ENCODE measurements at places on chromosomes 5 and 9. TPM values are rescaled to one million over a fixed set of nuclear protein-coding genes. Genes with fewer than 3 reads are reported as not detected.

CDH9 gene
- not detected for total RNA-seq

ALDOB gene
- total RNA-seq: not detected

SMIM32 gene
- not detected for total RNA-seq

IL13 gene
- not detected for total RNA-seq

AQP7 gene
- not detected for total RNA-seq

LHX2 gene
- total RNA-seq: not detected

PCDHB3 gene
- total RNA-seq: 0.21 TPM

CCDC192 gene
- not detected for total RNA-seq

CYSRT1 gene
- total RNA-seq: 0.21 TPM

SPATA31E1 gene
- total RNA-seq: not detected

QRFP gene
- total RNA-seq: not detected

LRRC19 gene
- total RNA-seq: not detected

PNPLA7 gene
- total RNA-seq: 0.37 TPM

SHISAL2B gene
- total RNA-seq: not detected

IRX2 gene
- 5.8 TPM for total RNA-seq

PCDHB4 gene
- 0.43 TPM for total RNA-seq

ZNF608 gene
- total RNA-seq: 10.9 TPM

HMMR gene
- 47.6 TPM for total RNA-seq

MYOT gene
- total RNA-seq: 0.08 TPM

EQTN gene
- total RNA-seq: not detected

DBN1 gene
- 49.0 TPM for total RNA-seq

VCAN gene
- 90.3 TPM for total RNA-seq

TMEFF1 gene
- total RNA-seq: 4.3 TPM

C5orf52 gene
- total RNA-seq: not detected

AGXT2 gene
- not detected for total RNA-seq

CA9 gene
- 0.29 TPM for total RNA-seq

PRDM9 gene
- total RNA-seq: not detected

BTNL3 gene
- total RNA-seq: not detected

PCDHA8 gene
- 0.03 TPM for total RNA-seq

PCDHA3 gene
- total RNA-seq: 0.27 TPM

MARCHF6 gene
- total RNA-seq: 73.0 TPM

MAP3K1 gene
- 57.1 TPM for total RNA-seq

SH3GL2 gene
- not detected for total RNA-seq

CD74 gene
- total RNA-seq: 46.8 TPM

SPINK4 gene
- not detected for total RNA-seq

SNCB gene
- 0.26 TPM for total RNA-seq

SLC31A2 gene
- 12.1 TPM for total RNA-seq

LEAP2 gene
- 1.1 TPM for total RNA-seq

CSF2 gene
- not detected for total RNA-seq

EDIL3 gene
- total RNA-seq: 8.5 TPM

SLC9A3 gene
- total RNA-seq: 2.9 TPM

REEP5 gene
- 32.4 TPM for total RNA-seq

Data from SK-MEL-5 (cell line).